ENCODE measurements at places on chromosomes 4 and X.

DNA sequence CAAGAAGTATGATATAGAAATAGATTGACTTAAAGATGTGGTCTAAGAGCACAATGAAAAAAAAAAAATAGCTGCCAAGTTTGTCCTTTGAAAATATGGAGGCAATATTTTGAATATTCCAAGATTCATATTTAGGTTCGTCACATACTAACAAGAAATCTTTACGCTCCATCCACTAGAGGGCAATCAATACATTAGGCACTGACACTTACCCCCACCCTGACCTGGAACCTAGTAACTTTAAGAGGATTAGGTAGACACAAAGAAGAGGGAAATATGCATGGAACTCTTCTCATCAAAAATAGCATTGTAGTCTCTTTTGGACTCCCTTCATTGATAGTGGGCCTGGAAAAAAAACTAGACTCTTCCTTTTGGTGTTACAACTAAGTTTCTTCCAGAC lies 1108.1 kb downstream of the PCDH19 start:
- no peak for DNase-seq

- no peak for DNase-seq
Observed at GRCh38 chr4:61312526-61312925, 112.4 kb downstream of the ADGRL3 start.

- DNase-seq: no peak
Observed at GRCh38 chr4:56803471-56803870, 18.0 kb downstream of the SPINK2 start.

GRCh38 chr4:40322811-40323210 lies 12.3 kb upstream of the CHRNA9 start:
- DNase-seq: no peak

DNA sequence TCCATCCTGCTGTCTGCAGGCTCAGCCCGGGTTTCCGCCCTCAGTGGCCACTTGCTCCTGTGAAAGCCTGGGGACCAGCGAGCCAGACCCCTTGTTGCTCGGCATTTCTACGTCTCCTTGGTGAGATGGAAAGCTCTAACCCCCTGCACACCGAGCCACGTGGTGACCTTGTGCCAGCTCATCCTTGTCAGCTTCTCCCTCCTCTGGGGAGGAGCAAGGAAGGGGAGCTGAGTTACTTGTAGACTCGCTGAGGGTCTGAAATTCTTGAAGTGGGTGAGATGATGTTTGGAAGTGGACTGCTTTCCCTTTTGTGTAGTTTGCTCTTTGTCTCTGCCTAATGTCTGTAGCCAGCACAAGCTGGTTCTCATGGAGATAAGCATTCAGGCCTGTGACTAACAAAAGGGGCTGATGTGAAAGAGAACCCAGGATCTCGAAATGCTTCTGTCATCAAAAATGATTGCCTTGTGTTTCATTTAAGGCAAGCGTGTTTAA lies 29.3 kb downstream of the RGS12 start:
- no peak for DNase-seq

DNA sequence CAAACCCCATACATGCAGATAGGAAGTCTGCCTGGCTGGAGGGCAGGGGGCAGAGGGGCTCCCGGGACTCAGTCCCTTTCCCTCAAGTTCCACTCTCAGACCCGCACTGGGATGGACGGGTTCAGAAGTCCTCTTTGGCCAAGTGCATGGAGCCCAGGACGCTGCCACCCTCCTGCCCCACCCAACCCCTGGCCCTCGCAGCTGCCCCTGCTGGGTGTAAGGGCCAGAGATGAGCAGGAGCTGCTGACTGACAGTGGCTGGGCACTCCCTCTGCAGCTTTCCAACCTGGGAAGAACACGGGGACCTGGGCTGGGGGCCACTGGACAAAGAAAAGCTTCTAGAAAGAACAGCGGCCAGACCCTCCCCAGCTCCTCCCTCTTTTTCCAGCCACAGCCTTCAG lies 3.4 kb downstream of the L1CAM start:
- DNase-seq: no peak

DNA sequence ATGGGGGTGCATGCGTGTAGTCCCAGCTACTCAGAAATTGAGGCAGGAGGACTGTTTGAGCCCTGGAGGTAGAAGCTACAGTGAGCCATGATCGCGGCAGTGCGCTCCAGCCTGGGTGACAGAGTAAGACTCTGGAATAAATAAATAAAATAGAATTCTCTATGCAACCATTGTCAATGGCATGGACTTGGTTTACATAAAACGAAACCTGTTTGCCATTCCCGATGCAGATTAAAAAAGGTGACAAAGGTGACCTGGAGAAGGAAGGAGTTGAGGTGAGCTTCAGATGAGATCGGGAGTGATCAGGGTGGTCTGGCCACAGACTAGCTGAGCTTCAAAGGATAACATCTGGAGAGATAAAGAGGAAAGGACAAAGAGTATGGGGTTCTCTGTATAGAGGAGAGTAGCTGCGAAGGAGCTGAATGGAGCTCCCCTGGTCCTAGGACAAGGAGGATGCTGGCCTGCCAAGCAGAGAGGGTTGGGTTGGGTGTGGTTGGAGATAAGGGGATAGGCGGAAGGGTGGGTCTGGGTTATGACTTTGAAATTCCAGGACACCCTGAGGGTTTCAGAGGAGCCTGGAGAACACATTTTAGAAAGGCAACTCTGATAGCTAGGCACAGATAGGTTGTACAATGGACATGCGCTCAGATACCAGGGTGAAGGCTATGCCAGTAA lies 98.6 kb downstream of the RBM47 start:
- DNase-seq: no peak

DNA sequence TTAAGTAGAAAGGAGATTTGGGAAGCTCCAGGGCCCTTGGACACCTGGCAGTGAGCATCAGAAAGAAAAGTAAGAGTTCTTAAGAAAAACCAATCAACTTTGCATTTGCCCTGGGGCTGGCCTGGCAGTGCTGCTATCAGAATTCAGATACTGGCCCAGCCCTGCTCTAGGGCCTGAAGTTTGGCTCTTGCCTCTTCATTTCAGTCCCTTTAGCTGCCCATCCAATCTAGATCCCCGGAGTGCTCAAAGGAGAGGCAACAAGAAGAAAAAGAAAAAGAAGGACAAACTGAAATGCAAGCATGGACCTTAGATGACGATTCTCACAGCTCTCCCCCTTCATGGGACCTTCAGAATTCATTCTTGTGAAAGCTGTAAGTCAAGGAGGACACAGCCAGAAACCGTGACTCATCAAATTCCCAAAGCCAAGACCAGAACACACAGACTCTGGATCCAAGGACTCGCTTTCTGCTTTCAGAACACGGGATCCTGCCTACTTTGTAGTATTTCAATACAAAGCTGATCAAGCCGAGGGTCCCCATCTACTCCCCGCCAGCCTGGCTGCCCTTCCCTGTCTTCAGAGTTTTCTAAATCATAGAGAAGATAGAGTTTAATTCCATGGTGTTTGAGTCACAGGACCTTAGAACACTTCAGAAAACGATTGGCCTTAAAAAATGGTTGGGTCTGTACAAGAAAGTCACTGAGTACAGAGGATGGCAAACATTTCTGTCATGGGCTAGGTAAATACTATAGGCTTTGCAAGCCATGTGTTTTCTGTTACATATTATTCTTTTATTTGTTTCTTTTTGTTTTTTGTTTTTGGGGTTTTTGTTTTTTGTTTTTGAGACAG lies 103.7 kb downstream of the RBM47 start:
- no peak for DNase-seq

GRCh38 chr4:7630568-7631287 lies 196.0 kb upstream of the PSAPL1 start:
- DNase-seq: no peak

- no peak for DNase-seq
Observed at GRCh38 chr4:154018659-154019058, 229.8 kb upstream of the SFRP2 start.

DNA sequence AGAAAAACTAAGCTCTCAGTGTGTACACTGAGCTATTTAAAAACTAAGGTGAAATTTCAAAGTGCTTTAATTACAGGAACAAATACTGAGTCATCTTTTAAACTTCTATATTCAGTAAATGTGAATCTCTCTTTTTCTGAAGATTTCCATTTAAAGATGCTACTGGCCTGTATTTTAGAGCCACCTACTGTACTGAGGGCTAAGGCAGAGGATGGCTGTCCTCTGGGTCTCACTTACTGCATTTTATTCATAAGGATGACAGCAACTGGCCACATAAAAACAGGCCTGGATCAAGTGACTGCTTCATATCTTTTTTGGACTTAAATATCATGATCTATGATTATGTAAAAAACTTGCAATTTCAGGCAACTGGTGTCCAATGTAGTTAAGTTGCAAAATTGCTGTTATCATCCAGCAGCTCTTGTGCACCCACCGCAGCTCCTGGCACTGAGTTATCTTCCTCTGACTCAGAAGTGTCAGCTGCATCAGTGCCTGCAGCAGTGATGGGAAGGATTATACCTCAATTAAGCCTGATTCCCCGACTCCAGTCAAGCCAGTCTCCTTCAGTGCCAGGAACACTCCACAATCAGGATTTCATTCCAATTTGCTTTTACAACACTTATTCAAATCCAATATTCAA lies 1073.7 kb downstream of the PDHA2 start:
- DNase-seq: no peak

DNA sequence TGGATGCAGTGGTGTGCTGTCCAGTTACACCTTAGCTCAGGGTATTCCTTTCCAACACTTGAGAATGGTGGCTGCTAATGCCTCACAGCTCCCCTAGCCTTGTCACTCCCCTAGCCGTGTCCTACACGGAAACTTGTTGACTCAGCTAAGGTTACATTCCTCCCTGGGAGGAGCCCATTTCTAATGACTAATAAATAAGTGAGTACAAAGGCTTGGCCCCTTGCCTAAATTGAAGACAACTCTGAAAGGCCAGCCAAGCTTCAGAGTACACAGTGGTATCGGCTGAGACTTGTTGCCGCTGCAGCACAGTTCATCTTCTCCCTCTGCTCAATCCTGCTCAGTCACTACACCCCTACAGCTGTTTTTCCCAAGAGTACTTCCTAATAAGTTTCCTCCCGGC lies 21.2 kb upstream of the SLC25A31 start:
- no peak for DNase-seq

DNA sequence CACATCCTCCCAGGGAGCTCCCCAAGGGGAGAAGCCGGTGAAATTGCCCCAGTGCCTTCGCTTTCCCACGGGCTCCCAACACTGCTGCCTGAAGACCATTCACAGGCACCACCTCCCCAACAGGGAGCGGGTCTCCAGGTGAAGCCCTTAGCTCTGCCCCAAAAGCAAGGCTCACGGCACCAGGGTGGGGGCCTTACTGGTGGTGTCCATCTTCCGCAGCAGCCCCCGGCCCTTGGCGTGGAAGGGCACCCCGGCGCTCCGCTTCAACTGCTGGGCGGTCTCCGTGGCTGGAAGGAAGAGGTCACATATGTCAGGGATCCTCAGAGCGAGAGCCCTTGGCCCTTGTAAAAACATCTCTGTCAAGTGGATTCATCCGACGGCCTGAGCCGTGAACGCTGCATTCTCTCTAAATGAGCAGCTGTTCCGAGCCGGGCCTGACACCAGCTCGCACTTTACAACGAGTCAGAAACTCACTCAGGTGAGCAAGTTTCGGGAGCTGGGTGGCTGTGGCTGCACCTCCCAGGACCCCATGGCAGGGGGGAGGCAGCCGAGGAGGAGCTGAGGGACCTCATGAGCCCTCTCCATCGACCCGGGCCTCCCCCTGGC lies 20.9 kb downstream of the NELFA start:
- no peak for DNase-seq

DNA sequence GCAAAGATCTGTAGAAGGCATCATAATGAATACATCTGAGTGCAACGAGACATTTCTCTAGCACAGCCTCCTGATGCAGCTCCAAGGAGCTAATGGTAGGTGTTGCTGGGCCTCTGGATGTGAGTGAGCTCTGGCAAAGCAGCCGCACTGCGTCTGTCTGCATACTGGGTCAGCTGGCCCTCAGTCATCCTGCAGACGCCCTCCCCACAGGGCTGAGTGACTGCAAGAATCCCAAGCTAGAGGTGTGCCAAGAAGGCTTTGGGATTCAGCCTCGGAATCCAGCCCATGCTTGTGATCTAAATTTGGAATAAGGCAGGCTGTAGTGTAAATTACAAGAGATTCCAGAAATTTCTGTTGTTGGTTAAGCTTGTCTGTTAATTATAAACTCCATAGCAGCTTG lies 18.5 kb downstream of the HERC3 start:
- no peak for DNase-seq

DNA sequence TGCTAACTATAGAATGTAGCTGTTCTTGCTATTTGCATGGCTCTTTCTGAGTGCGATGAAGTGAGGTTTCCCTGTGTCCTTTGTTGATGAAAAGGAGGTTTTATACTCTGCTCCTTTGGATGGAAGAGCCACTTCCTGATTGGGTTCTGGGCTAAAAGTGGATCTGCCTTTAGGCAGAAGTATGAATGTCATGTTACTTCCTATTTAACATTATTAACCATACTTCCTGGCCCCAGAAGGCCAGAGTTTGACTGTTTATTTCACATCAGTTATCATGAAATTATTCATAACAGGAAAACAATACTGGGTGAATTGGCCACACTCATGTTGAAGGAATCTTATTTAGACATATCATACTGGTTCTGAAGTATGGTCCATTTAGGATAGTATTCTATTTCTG lies 386.2 kb downstream of the PCDH7 start:
- no peak for DNase-seq

DNA sequence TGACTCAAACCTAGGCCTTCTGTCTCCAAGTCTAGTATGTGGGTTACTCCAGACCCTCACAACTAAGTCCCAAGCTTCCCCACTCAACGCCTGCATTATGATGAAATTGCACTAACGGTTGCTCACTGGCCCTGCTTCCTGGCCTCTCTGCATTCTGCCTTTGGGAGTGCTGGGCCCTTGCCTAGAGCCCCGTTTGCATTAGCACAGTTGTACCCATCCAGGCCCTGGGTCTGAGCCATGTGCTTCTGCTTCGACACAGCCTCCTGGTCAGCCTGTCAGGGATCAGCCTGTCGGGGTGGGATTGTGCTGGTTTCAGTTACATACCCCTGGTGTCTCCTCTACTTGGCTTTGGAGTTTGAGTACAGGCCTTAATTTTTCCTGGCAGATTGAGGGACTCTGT lies 58.4 kb downstream of the DCUN1D4 start:
- DNase-seq: no peak

- DNase-seq: no peak
Observed at GRCh38 chr4:187128222-187128621, 404.6 kb upstream of the FAT1 start.

DNA sequence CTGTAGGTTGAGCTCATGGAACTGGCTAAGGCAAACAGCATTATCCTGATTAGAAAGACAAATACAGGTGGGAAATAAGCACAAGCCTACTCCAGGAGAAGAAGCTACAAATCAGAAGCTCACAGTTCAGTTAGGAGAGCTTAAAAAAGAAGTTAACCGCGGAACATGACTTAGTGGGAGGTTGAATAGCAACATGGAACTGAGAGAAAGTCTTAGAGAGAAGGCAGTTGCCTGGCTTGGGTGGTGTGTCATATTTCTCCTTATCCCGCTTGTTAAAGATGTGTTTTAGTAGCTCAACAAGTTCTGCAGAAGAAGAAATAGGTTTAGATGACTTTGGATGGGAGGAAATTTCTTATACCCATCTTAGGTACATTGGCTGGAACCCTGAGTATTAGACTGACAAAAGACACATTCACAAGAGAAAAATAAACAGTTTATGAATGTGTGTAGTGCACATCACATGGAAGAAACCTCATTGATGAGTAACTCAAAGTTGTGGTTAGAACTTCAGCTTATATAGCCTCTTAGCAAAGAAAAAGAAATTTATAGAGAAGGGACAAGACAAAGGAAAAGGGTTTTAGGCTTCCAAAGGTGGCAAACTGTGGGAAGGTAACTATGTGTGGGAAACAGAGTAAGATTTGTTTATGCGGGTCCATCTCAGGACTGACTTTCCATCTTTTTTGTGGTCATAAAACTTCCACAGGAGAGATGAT lies 37.4 kb upstream of the RXFP1 start:
- no peak for DNase-seq

Measured in CD4-positive, alpha-beta T cell treated with Interleukin-6 at 100 ng/mL for 8 hours (primary cell).